ENCODE measurements at places on chromosomes 6 and 20.
A peak's percentile ranks its signal among the peaks of the same experiment; 100 is the strongest.

GRCh38 chr6:39887692-39888450 is 46.4 kb downstream of the MOCS1 start:
- no peak for DNase-seq

DNA sequence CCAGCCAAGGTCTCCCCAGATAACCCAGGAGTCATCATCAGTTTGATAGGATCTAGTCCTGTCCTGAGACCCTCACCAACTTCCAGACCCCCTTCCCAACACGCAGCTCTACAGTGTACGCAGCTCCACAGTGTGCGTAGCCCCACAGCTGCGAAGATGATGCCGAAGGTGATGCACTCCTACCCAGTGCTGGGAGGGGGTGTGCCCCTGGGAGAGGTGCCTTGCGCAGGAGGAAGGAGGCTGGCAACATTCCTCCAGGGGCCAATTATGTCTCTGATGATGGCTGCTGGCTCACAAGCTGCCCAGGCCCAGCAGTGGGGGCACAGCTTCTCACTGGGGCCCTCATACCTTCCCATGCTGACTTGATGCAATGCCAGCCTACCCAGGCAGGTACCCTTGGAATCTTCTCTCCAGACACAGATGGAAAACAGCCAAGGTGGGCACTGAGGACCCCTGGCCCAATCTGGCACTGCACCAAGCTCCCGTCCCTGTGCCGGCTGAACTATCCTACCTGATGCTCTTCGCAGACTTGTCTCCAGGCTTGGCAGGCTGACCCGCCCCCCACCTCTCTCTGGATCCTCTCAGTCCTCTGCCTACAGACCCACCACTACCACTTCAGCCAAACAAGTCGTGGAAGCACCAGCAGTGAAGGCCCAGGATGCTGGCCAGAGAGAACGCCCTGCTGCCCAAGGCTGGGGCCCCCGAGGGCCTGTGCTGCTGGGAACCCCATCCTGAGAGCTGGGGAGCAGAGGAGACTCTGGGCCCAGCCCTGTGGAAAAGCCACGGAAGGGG is 1.4 kb downstream of the ZNF512B start:
- peak; percentile 7 for DNase-seq

- no peak for DNase-seq
These were observed 246.1 kb downstream of the MYLK4 start for GRCh38 chr6:2504495-2505064.

GRCh38 chr6:135251498-135252441 is 70.7 kb downstream of the MYB start:
- DNase-seq = peak; percentile 29

GRCh38 chr6:124334359-124334758 is 530.7 kb downstream of the NKAIN2 start:
- DNase-seq = no peak

DNA sequence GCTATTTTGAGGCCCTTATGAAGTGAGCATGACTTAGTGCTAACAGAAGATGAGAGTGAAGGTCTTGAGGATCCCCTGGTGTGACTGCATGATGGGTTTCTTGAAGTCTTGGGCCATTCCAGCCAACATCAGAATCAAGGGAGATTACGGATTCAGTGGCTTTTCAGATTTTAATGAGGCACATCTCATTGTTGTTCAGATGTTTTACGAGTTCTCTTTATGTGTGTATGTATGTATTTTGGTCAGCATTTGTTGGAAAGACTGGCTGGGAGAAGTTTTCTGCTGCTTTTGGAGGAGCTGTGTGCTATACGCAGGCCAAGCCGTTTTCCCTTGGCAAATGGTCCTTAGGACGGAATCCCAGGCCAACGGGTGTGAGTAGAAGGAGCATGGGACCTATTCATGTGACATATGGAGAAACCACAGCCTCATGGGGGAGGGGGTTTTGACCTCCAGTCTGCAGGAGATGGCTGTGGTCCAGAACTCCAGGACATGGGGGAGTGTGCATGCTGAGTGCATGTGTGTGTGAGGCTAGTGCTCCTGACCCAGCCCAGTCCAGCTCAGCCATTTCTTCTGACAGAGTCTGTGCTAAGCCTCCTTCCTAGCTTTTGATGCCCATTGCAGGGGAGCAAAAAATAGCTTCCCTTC is 35.3 kb downstream of the CHMP4B start:
- no peak for DNase-seq

GRCh38 chr20:9838035-9838377 is 870 bp downstream of the PAK5 start:
- DNase-seq = no peak

DNA sequence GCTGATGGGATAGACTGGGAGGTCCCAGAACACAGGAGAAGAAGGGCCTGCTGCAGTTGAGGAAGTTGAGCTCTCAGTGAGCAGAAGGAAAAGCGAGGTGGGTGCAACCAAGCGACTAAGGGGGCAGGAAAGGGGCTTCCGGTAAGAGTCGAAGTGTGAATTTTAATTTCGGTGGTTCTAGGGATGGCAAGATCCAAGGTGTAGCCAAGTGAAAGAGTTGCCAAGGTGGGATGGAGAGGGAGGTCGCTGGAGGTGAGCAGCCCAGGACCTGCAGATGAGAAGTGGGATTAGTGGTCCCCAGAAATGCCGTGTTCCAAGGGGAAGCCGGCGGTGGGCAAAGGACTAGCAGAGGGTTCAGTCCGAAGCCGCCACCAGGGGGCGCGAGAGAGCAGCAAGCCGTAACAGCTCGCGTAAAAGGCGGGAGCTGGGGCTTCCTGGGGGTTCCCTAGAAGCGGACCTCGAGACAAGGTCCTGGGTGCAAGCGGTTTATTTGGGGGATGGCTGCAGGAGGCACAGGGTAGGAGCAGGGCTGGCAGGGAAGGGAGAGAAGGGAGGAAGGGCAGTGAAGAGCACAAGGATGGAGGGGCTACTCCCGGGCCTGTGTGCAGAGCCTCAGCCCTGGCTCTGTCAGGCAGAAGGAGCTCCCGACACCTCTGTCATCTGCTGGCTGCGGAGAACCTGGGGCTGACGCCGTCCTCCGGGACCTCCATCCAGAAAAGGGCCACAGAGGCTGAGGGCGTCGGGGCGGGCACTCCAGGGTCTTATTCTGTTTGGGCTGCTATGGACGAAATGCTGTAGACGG is 103.6 kb downstream of the PAX1 start:
- DNase-seq = peak; percentile 39

GRCh38 chr6:148239801-148240460 is 102.7 kb upstream of the SASH1 start:
- no peak for DNase-seq

- no peak for DNase-seq
These were observed 120.8 kb upstream of the CDYL start for GRCh38 chr6:4655196-4656025.

GRCh38 chr6:128574402-128574801 is 54.0 kb upstream of the PTPRK start:
- no peak for DNase-seq

- DNase-seq = peak; percentile 16
These were observed 667 bp downstream of the CAP2 start for GRCh38 chr6:17393892-17394631.

DNA sequence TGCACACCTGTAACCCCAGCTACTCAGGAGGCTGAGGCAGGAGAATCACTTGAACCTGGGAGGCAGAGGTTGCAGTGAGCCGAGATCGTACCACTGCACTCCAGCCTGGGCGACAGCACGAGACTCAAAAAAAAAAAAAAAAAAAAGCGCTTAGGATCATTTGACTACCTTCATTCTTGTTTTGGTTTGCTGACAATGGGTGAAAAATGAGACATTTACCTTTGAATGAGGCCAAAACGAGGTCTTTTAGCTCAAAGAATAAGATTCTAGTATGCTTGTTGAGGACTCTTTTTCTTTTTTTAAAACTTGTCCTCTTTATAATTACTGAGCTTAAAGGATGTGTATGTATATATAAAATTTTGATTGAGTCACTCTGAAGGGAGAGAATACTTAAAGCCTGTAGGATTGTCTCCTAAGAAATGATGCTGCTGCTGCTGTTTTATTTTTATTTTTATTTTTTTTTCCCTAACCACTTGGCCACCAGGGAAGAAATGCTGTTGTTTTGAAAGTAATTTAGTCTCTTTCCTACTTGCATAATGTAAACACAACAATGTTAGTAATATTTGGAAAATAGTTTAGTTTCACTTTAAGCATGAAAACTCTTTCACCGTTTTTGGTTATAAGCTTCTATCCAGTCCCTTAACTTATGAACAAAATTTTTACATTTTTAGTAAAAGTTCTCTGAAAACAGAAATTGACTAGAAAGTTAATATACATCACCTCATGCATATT is 7.9 kb downstream of the UBR2 start:
- DNase-seq = no peak

DNA sequence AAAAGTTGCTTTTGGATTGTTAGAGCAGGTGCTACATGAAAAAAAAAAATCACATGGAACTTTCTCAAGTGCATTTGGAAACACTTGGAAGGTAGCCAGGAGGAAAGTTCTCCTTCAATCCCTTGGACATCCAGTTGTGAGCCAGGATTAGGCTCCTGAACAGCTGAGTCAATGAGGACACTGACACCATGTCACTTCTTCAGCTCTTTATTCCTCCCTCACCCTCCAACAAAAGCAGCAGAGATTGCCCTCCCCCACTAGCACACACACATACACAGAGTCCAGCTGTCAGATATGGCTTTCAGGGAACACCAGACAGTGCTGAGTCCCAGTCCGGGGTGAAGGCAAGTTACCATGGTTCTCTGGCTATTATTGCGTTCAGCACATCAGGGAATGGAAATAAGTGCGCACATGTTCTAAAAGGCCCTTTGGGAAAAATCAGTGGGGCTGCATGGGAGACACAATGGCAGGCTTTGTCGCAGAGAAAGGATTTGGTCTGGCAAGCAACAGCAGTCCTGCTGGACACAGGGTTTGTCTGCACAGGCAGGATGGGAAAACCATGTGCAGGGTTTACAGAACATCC is 124.7 kb upstream of the MARCKS start:
- no peak for DNase-seq

DNA sequence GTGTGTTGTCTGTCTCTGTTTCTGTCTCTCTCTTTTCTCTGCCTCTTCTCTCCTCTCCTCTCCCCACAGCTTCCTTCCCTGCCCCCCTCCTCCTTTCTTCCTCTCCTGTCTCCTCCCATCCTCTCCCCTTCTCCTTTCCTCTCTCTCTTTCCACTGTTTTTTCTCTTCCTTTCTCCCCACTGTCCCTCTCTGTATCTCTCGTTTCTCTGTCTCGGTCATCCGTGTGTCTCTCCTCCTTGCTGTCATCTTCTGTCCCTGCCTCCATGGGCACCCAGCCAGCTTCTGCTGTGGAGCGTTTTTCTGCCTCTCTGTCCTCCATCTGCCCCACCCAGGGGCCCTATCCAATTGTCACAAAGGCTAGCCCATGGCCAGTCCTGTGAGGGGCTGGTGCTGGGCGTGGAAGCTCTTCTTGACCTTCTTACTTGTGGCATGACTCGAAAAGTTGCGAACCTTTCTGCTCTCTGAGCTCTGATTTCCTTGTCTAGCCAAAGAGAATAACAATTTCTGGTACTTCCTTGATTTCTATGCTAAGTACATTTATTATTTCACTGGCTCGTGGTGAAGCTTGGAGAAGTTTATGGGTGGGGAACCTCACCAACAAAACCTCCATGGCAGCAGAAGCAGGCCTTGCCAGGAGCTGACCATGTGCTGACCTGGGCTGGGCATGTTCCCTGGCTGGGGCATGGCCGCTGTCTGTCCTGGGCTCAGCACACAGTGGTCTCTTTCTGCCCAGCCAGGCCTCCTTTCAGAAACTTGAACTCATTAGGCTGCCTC is 69.3 kb downstream of the CEBPB start:
- no peak for DNase-seq

- DNase-seq = no peak
These were observed 398 bp upstream of the SPATS1 start for GRCh38 chr6:44342052-44342451.

DNA sequence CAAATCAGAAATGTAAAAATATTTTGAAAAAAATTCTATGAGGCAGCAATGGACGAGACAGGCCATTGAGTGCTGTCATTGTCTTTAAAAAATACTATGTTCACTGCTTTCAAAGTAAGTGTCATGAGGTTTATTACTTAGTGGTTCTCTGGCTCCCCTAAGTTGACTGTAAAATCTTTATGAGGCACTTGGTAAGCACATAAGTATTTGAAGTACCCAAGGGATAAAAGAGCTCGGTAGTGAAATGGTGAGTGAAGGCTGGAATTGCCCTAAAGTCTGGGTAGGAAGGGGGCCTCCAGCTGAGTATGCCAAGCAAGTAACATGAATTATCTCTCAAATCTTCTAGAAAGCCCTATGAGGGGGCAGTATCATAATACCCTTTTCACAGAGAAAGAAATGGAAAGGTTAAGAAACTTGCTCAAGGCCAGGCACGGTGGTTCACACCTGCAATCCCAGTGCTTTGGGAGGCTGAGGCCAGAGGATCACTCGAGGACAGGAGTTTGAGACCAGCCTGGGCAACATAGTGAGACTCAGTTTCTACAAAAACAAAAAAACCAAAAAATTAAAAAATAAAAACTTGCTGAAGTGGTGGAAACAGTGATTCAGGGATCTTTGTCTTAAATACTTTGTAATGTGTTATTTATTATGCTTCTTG is 5.5 kb upstream of the CTCFL start:
- DNase-seq = no peak

- peak; percentile 87 for DNase-seq
These were observed at the start of gene NHLRC1 for GRCh38 chr6:18122128-18123093. TSS of gene NHLRC1 (minus strand) at chr6:18122677. CDS start at chr6:18122606, 71 bp downstream.

GRCh38 chr20:1489325-1489724 is 1.9 kb downstream of the SIRPB2 start:
- DNase-seq = no peak

DNA sequence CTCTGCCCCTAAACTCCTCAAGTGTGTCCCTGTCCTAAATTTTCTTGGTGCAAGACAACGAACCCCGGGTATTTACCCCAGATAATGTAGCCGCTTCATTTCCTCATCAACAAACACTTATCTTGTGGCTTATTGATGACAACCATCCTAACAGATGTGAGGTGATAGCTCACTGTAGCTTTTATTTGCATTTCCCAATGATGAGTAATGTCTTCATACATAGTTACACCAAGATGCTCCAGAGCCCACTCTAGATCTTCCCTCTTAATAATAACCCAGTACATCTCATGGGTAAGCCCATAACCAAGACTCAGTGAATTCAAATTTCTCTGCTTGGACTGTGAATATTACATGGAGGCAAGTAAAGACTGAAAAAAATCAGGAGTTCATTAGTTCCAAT is 48.2 kb upstream of the BEND6 start:
- no peak for DNase-seq

DNA sequence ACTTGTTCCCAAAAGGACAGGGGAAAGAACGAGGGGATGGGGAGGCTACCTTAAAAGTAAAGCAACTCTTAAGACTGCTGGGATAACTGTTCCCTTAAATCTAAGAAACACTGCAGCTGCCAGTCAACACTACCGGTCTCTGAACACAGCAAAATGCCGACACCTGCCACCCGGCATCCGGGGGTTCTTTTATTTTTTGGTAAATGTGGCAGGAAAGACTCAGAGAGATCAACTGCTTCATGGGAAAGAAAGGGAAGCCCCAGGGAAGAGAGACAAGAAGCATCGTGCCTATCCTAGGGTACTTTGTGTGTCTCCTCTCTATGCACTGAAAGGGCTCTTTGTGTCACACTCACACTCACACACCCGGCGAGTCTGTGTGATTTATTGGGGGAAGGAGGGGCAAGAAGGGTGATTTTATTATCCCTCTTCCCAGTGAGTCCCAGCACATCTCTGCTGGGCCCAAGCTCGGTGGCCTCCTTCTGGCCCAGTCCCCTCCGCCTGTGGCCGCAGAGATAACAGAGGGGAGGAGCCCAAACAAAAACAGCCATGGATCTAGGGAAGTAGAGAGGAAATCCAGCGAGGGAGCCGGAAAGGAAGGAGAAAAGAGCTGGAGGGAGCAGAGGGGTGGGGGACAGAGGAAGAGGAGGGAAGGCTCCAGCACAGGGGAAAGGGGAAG is 1.4 kb downstream of the FYN start:
- DNase-seq = peak; percentile 45

Measured in activated CD4-positive, alpha-beta memory T cell treated with anti-CD3 and anti-CD28 coated beads for 36 hours (primary cell).